Fibroblast of skin of left quadriceps (primary cell): ENCODE measurements at places on chromosomes 12 and 14.

GRCh38 chr12:46916796-46917419 is 91.1 kb upstream of the SLC38A4 start:
- DNase-seq: no peak

DNA sequence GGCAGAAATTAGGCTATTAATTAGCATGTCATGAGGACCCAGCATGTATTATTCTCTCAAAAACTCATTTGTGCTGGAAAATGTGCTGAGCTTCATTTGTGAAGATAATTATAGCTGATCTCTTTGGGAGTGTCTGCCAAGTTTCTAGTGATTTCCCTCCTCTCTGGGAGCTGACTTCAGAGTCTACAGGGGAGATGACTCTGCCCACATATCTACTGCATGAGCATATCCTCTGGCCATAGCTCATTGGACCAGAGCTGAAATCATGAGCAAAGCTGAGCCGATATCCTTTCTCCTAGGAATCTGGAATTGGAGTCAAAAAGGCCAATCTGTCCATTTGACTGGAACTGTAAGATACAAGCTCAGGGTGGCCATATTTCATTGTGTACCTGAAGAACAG is 5.9 kb downstream of the CCDC198 start:
- peak; percentile 20 for DNase-seq

DNA sequence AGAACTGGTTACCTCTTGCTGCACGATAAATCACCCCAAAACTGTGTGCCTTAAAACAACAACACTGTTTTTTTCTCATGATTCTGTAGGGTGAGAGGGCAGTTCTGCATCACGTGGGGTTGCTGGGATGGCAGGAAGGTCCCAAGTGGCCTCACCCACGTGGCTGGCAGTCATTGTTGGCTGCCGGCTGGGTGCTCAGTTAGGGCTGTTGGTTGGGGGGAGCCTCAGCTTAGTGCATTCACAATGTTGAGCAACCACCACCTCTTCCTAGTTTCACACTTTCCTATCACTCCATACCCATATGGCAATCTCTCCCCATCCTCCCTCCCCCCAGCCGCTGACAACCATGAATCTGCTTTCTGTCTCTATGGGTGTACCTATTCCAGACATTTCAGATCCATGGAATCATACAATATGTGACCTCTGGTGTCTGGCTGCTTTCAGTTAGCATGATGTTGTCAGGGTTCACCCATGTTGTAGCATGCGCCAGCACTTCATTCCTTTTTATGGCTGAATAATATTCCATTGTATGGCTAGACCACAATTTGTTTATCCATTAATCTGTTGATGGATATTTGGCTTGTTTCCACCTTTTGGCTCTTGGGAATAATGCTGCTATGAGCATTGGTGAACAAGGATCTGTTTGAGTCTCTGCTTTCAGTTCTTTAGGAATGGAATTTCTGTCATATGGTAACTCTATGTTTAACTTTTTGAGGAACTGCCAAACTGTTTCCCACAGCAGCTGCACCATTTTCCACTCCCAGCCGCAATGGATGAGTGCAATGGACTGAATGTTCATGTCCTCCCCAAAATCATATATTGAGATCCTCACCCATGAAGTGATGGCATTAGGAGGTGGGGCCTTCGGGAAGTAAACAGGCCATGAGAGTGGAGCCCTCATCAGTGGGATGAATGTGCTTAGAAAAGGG is 11.2 kb upstream of the POP5 start:
- DNase-seq: no peak

DNA sequence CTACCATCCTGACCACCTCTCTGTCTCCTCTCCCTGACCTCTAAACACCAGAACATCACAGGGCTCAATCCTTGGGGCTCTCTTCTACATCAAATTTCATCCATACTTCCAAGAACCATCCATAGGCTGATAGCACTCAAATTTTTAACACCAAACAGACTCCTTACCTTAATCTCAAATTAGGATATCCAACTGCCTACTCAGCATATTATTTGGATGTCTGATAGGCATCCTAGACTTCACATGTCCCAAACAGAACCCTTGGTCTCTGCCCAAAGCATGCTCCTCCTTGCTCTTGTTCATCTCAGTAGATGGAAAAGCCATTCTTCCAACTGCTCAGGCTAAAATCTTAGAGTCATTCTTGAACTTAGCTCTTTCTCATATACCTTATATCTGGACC is 91.3 kb downstream of the GALC start:
- DNase-seq: no peak

GRCh38 chr14:55401751-55402150 is 9.9 kb downstream of the ATG14 start:
- DNase-seq: no peak

GRCh38 chr14:97013878-97014277 is 216.7 kb downstream of the VRK1 start:
- no peak for DNase-seq

DNA sequence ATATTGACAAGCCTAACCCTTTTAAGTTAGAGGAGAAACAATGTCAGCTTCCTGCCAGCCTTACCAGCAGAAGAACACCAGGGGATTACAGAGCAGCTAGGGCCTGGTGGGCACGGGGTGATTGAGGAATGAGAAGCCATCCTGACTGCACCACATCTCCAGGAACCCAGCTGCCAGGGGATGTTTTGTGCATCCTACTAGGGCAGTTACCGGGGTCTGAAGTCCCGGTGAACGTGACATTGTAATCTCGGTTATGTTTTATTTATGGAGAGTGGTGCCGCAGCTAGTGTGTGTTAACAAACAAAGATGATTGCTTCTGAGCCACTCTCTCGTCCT is 115.9 kb downstream of the BCL11B start:
- no peak for DNase-seq
